ENCODE measurements at places on chromosomes 11 and 22.

DNA sequence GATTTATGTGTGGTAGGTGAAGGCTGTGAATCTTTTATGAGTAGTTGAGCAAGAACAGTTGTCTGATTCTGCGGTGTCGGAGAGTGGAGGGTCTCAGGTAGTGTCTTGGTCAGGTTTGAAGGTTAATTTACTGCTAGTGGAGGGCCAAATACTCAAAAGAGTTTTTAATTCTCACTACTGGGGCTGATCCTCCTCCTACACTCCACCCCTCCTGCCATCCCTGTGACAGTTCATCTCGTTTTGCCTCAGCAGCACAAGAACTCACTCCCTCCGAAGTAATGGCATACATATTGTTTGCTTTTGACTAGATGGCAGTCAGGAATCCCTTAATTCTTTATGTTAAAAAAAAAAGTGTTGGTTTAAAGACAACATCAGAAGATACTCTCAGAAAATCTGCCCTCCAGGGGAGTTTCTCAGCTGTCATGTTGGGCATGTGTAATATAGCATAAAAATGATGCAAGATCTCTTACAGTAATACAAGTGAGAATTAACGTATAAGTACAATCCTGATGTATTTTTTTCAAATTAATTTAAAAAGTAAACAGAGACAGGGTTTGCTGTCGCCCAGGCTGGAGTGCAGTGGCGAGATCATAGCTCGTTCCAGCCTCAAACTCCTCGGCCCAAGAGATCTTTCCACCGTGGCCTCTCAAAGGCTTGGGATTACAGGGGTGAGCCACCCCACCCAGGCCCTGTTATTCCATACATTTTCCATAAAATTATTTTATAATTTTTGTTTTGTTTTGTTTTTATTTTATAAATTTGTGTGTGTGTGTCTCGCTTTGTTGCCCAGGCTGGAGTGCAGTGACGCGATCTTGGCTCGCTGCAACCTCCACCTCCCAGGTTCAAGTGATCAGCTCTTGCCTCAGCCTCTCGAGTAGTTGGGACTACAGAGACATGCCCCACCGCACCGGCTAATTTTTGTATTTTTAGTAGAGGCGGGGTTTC, 1.3 kb downstream of the FAR1 start:
- peak; percentile 25 for DNase-seq

DNA sequence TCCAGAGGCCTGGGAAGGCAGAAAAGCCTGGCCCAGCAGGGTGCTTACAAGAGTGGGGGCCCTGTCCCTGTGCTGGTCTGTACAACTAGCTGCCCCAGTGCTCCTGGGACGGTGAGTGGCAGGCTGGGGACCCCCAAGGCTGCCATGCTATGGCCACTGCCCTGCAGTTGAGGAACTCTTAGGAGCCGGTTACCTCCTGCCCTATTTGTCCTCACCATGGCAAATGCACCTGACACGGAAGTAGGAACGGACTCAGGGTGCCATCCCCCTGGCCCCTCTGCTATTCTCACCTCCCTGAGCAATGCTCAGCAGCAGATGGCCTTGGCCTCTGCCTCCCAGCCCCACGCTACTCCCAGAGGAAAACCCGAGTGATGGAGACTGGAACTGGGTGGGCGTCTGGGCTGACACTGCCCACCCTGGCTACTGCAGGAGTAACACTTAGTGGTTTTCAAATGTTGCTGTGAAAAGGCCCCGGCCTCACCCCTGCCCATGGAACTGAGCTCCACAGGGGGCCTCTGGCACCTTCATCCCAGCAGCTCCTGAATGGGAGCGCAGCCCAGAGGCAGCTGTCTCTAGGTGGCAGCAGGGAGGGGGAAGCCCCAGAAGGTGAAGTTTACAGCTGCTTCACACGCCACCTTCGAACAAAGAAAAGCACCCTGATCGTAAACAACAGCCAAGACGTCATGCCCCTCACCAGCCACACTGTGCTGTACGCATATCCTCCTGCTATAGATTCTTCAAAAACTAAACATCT, 105.3 kb downstream of the CTTN start:
- no peak for DNase-seq

- DNase-seq: no peak
Measured at GRCh38 chr11:119752946-119753345, 23.9 kb upstream of the NECTIN1 start.

- DNase-seq: no peak
Measured at GRCh38 chr11:119340335-119341221, at the start of gene C1QTNF5. Gene C1QTNF5, minus strand, starts transcription at chr11:119340883. Its CDS starts 486 bp downstream, at chr11:119340397.

GRCh38 chr11:107688322-107688918, 23.4 kb downstream of the SLN start:
- no peak for DNase-seq

DNA sequence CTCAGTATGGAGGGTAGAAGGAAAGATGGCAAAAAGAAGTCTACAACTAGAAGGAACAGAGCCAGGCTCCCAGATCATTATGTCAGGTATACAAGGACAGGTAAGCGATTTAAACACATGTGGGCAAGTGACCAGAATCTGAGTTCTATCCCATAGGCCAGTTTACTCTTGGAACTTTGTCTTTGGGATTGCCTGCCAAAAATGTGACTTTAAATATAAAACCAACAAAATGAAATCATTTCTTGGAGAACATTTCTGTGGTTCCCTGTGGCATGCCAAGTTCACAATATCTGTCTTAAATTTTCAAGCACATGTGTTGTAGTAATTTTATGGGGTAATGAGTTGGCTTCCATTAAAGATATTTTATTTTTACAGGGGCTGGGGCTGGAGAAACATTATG, 141.0 kb downstream of the SLC17A6 start:
- no peak for DNase-seq
